ENCODE measurements at places on chromosomes 11 and 22. TPM values are rescaled to one million over a fixed set of nuclear protein-coding genes. Genes with fewer than 3 reads are reported as not detected.

FGF19 gene
- not detected for total RNA-seq

MYEOV gene
- 0.49 TPM for total RNA-seq

ZW10 gene
- 21.4 TPM for total RNA-seq

FIBIN gene
- total RNA-seq = 178 TPM

SNX32 gene
- total RNA-seq = 0.97 TPM

CCDC116 gene
- total RNA-seq = 0.61 TPM

SCYL1 gene
- total RNA-seq = 116 TPM

INPP5J gene
- 0.24 TPM for total RNA-seq

OR6Q1 gene
- total RNA-seq = not detected

LMO2 gene
- not detected for total RNA-seq

IRAG1 gene
- 12.7 TPM for total RNA-seq

IGSF9B gene
- total RNA-seq = not detected

SLN gene
- total RNA-seq = not detected

ENTHD1 gene
- not detected for total RNA-seq

AIFM3 gene
- 0.36 TPM for total RNA-seq

TPBGL gene
- not detected for total RNA-seq

RNF214 gene
- total RNA-seq = 13.8 TPM

SMIM35 gene
- not detected for total RNA-seq

RIBC2 gene
- total RNA-seq = 0.16 TPM

VSTM5 gene
- total RNA-seq = under 0.01 TPM

PDXP gene
- 4.6 TPM for total RNA-seq

ACR gene
- 0.16 TPM for total RNA-seq

HEPHL1 gene
- total RNA-seq = not detected

KIRREL3 gene
- total RNA-seq = 6.0 TPM

Data from hair follicle dermal papilla cell (primary cell).